ENCODE measurements at places on chromosomes 5 and 9.

GRCh38 chr9:15782106-15782505, 229.3 kb downstream of the CCDC171 start:
- DNase-seq: no peak

- DNase-seq: no peak
These were observed 9.8 kb upstream of the PRRX2 start for GRCh38 chr9:129655696-129656095.

- no peak for DNase-seq
These were observed 187.7 kb downstream of the TRIO start for GRCh38 chr5:14330729-14331385.

DNA sequence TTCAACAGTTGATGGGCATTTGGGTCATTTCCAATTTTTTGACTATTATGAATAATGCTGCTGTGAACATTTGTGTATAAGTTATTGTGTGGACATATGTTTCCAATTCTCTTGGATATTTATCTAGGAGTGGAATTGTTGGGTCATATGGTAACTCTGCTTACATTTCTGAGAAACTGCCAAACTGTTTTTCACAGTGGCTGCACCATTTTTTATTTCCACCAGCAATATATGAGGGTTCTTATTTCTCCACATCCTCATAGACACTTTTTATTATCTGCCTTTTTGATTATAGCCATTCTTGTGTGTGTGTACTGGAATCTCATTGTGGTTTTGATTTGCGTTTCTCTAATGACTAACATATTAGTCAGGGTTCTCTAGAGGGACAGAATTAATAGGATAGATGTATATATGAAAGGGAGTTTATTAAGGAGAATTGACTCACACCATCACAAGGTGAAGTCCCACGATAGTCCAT, 14.7 kb upstream of the MED27 start:
- DNase-seq: no peak

GRCh38 chr9:128109050-128109709, 18.3 kb downstream of the PTGES2 start:
- DNase-seq: no peak

DNA sequence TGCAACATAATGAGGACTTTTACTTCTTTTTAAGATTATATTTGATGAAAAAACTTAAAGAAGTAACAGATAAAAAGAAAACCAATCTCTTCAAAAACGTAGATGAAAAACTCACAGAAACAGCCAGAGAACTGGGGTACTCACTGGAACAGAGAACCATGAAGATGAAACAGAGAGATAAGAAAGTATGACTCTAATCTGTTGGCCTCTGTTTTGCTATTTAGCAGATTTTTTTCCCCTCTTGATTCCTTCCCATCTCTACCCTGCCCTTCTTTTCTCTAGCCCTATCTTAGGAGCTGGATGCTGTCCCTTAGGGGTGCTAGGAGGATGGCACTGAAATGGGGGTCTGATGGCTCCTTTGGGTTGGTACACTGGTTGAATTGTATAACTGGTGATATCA, 97.5 kb upstream of the FREM1 start:
- DNase-seq: no peak

GRCh38 chr9:124511426-124511840, 4.2 kb upstream of the NR5A1 start:
- no peak for DNase-seq

GRCh38 chr5:83388608-83389007, 82.9 kb upstream of the VCAN start:
- DNase-seq: no peak

DNA sequence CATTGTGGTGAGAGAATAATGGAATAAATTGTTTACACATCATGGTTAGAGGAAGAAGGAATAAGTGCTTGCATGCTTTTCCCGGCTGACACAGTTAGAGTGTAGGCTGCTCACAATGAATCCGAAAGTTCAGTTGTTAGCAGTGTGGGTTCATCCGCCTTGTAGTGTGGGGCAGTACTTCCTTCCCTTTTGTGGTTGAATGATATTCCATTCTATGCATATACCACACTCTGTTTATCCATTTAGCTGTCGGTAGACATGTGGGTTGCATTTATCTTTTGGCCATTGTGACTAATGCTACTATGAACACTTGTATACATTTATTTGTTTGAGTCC, 84.0 kb downstream of the COL5A1 start:
- no peak for DNase-seq
